ENCODE measurements at places on chromosomes 5 and 9. TPM values are rescaled to one million over a fixed set of nuclear protein-coding genes. Genes with fewer than 3 reads are reported as not detected.

NME5 gene
- total RNA-seq = 9.9 TPM

SLC6A18 gene
- total RNA-seq = not detected

C8G gene
- total RNA-seq = 1.1 TPM

UGT3A2 gene
- total RNA-seq = 0.53 TPM

OMD gene
- total RNA-seq = not detected

PCDHGB2 gene
- 0.89 TPM for total RNA-seq

FRMD3 gene
- 0.73 TPM for total RNA-seq

TEK gene
- not detected for total RNA-seq

Measured in progenitor cell of endocrine pancreas (in vitro differentiated cells).